Renal pelvis (tissue), 12 donors: ENCODE measurements at places on chromosomes 4 and X. TPM values are rescaled to one million over a fixed set of nuclear protein-coding genes. Genes with fewer than 3 reads are reported as not detected.

GRCh38 chr4:76585272-76585671 is 150.2 kb downstream of the SHROOM3 start:
- DNase-seq, result no peak

DNA sequence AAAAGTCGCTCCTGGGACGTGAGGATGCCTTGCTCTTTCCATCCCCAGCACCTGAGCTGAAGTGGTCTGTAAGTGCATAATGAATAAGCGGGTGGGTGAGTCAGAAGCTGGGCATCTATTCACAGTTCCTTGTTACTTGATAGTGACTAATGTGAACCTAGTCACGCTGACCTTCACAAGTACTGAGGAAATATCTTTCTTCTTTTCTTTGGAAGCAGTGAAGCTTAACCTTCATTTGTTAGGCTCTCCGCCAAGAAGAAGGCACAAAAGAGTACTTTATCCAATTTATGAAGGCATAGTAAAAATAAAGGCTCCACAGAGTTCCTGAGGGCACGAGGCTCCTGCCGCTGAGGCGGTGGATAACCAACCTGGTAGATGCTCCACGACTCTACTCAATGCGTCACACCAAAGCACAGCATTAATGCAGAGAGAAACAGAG is 475.7 kb upstream of the SLIT2 start:
- DNase-seq, result peak; percentile 29

DNA sequence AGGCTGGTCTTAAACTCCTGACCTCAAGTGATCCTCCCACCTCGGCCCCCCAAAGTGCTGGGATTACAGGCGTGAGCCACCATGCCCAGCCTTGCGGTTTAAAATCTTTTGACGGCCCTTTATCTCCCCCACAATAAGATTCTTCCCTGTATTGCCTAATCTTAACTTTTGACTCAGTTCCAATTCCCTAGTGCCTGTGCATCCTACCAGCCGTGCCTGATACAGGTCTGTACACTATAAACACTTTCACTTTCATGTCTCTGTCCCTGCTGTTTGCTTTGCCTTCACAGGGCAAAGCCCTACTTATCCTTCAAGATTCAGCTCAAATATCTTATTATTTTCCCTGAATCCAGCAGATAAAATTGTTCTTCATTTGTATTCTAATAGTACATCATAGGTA is 74.6 kb downstream of the WDR44 start:
- DNase-seq, result no peak

DNA sequence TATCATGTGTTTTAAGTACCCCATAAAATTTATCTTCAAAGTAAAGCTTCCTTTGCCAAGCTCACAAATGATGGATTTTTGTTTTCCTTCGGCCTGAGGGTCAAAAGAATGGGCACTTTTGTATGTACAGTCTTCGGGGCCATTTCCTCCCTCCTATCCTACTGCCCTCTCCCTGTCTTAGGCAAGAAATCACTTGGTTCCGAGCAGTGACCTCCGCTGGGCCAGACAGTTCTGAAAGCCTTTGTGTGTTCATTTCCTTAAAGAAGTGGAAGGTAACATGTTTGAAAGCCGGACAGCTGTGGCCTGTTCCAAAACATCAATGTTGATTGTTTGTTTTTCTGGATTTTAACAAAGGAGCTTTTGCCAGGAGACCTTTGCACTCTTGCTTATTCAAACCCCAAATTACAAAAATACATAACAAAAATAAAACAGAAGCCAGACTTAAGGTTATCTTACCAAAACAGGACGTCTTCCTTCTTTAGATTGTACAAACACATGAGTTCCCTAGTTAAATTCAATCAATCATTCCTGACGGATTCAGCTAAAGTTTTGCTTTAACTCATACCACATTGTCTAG is 110.6 kb upstream of the LIMCH1 start:
- peak; percentile 56 for DNase-seq

- DNase-seq, result no peak
Measured at GRCh38 chr4:3070709-3071500, 3.4 kb downstream of the HTT-AS start.

The GEMIN8 gene
- 30.9 TPM for polyA plus RNA-seq

The MAGEB10 gene
- polyA plus RNA-seq, result not detected

The TAF7L gene
- polyA plus RNA-seq, result 0.50 TPM

The SPANXN4 gene
- polyA plus RNA-seq, result not detected

DNA sequence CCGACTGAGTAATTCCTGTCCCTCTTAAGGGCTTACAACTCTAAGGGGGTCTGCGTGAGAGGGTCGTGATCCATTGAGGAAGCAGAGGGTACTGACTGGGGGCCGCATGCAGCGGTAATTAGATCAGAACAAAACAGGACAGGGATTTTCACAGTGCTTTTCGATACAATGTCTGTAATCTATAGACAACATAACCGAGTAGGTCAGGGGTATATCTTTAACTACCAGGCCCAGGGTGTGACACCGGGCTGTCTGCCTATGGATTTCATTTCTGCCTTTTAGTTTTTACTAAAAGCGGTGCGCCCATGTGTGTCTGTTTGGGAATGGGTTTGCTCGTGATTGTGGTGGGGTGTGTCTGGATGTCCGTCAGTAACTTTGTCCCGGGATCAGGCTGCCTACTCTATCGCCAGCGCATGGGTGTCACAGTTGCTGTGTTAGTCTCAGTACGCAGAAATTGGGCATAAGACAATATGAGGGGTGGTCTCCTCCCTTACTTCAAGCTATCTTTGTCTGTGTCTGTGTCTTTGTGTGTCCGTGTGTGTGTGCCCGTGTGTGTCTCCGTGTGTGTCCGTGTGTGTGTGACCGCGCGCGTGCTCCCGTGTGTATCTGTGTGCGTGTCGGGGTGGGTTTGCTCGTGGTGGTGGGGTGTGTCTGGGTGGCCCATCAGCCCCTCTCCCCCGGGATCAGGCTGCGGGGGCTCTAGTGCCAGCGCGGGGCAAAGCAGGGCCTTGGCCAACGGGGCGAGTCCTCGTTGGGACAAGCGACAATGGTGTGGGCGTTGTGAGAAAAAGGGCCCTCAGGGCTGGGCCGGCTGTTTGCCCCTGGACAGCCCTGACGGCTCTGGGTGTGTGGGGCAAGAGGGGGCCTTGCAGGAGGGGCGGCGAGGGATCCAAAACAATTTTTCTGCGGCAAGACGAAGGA is 10.4 kb downstream of the FRG2 start:
- no peak for DNase-seq

The HTRA3 gene
- polyA plus RNA-seq, result 9.6 TPM

The TKTL1 gene
- 0.24 TPM for polyA plus RNA-seq

- DNase-seq, result no peak
Measured at GRCh38 chrX:3518870-3519269, 172.4 kb upstream of the MXRA5 start.

GRCh38 chrX:149487292-149487691 is 17.8 kb downstream of the IDS start:
- no peak for DNase-seq

DNA sequence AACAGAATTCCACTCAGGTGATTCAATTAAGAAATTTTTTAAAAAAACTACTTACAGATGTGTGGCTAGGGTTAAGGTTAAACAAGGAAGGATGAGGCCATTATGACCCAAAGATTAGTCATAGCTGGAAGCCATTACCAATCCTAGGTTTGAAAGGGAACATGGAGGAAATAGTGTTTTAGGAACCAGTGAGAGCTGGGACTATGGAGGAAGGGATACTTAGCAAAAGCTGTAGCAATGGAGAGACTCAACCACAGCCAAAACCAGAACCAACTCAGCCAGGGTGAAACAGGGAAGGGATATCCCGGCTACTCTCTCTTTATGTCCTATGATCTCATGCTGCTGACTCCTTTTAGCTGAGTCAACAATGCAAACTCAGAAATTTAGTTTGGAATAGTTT is 148.6 kb upstream of the CNKSR2 start:
- no peak for DNase-seq

The CTAG2 gene
- polyA plus RNA-seq, result not detected

DNA sequence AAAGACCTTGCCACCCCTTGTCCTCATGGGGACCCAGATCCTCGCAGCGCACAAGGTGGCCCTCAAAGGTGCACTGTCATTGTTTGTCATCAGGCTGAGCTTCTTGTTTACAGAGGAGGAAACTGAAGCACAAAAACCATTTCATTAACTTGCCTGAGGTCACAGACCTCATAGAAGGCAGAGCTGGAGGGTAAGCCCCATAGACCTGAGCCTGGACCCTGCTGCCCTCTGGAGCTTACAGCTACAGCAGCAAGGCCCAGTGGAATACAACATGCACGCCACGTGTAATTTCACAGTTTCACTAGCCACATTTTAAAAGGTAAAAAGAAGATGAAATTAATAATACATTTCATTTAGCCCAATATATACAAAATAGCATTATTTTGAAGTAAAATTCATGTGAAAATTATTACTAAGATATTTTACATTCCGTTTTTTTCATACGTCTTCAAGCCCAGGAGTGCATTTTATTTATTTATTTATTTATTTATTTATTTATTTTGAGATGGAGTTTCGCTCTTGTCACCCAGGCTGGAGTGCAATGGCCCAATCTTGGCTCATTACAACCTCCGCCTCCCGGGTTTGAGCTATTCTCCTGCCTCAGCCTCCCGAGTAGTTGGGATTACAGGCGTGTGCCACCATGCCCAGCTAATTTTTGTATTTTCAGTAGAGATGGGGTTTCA is 8.8 kb downstream of the JAKMIP1 start:
- DNase-seq, result no peak

- no peak for DNase-seq
Measured at GRCh38 chrX:19720661-19721060, 166.7 kb downstream of the SH3KBP1 start.

The SPOCK3 gene
- 6.2 TPM for polyA plus RNA-seq

DNA sequence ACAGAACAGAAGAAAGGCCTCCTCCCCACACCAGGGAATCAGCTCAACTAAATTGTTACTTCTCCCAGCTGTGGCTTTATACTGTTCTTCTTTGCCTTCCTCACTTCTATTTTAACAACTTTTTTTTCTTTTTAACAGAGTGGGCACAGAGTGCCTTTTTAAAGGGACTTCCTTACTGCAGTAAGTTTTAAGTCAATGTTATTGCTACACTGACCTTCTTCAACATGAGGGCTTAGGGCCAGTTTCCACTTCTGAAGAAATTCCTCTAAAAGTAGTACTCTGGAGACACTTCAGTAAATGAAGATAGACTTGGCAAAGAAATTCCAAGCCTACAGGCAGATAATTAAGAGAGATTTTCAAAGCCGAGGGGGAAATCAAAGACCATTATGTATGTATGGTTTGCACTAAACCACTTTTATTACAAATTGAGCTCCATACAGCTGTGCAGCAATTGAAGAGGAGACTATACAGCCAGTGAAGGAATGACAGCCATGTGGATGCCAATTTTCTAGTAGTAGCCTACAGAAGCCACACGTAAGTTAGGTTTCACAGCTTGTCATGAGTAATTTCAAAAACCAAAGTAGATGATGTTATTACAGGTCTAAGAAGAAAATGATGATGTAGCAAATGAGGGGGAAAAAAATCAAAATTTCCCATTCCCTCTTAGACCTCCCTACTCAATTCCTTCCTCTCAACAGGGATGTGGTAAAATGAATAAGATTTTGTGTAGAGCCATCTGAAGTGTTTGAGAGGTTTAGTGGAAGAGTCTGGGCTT is 36.9 kb upstream of the RASGEF1B start:
- no peak for DNase-seq
